ENCODE measurements at places on chromosomes 3 and 15.

GRCh38 chr15:66614951-66615760 is 49.4 kb upstream of the LCTL start:
- no peak for DNase-seq

GRCh38 chr3:145681181-145681580 is 479.8 kb downstream of the PLOD2 start:
- DNase-seq: no peak

DNA sequence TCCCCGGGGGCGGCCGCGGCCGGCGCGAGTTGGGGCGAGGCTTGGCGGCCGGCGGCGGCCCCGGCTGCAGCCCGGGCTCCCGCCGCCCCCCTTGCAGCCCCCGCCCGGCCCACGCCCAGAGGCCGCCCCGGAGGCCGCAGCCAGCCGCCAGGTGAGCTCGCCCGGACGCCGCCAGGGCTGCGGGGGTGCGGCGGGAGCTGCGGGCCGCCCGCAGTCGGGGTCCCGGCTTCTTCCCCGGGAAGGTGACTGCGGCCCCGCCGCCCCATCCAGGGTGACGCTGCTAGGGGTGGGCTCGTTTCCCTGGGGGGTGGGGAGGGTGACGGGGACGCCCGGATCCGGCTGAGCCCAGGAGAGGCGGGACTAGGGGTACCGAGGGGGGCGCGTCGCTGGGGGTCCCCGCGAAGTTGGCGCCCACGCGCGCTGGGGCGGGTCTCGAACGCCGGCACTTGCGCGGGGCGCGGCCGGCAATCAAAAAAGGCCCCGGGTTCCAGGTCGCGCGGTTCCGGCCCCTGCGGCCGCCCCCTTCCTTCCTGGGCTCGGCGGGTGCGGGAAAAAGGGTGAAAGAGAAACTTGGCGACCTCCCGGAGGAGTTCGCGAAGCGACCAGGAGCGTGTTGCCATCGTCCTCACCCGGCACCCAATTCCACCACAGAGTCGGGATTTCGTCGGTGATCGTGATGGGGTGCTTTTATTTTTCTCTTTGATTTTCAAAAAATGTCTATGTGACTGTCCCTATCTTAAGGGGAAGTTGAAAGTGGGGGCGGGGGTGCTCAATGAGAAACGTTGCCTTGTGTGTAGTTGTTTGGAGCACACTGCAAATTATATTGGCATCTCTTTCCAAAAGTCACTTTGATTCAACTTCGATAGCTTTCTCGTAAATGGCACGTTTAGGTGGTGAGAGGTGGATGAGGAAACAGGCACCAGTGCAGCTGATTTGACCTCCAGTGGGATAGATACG is 619 bp downstream of the ATXN7 start:
- DNase-seq: peak; percentile 45

DNA sequence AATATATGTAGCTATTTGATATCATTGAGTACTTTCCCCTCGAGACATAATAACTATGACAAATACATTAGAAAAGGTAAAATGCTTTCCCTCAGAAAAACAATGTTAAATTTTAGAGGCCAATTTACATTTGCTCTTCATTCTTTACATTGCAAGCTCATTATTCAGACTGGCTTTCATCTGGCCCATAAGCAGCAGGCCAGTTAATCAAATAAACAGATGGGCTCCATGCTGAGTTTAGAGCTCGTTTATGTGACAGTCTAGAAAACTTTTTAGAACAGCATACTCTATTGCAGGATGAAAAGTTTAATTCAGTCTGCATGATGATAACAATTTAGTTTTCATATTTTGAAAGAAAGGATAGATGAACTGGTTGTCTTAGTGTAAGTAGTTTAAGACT is 150.6 kb downstream of the DUT start:
- no peak for DNase-seq

DNA sequence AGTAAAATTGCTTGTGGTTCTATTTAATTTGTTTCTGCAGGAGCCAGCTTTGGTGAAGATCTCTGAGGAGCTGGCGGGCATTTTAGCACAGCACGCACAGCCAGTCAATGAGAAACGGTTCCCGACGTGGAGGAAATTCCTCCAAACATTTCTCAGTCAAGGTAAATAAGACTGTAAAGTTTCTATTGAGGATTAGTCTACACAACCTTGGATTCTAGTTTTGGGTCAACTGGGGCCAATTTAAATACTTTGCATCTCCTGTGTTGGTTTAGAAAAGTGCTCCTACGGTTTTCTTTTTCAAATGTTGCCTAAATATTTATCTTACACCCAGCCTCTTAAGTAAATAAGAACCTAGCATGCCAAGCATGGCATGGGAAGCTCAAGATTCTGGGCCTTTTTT is 104.0 kb upstream of the C15orf61 start:
- no peak for DNase-seq

DNA sequence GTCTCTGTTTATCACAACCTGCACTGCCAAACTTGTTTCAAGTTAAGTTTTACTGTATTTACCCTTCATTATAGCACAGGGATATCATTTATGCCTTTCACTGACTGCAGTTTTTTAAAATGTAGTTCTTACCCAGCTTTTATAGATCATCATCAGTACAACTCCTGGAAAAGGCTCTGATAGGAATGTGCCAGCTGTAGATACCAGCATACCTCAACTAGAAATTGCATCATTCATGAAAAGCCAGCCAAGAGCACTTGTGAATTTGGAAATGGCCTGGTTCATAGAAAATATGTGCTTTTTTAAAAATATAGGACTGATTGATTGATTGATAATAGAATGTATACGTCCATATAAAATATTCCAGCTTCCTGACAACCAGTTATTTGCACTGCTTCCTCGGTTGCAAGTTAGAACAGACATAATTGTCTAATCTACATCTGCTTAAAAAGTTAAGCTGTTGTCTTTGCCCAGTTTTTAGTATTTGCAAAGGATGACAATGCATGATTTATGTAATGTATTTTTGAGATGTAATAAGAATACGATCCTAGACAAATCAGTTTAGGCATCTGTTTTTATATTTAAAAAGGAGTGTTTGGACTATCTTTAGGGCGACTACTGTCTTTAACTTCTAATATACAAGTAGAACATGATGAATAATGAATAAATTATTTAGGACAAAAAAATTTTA is 58.5 kb downstream of the DCUN1D1 start:
- DNase-seq: peak; percentile 76

DNA sequence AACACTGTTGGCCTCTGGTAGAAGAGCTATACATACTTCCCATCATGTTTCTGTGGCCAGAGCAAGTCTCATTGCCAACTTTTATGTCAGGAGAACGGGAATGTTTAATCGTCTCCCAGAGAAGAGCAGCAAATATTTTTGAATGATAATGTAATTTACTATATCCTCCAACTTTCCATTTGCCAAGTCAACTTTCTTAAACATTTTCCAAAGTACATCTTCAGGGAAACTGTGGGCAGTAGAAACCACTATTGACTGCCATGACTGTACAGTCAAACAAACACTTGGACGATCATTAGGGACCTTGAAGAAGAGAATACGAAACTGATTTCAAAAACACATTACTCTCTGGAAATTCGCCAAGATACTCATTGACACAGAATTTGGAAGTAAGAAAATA is 201.5 kb downstream of the GABRB3 start:
- DNase-seq: no peak

GRCh38 chr15:61996056-61996635 is 64.1 kb downstream of the VPS13C start:
- no peak for DNase-seq

DNA sequence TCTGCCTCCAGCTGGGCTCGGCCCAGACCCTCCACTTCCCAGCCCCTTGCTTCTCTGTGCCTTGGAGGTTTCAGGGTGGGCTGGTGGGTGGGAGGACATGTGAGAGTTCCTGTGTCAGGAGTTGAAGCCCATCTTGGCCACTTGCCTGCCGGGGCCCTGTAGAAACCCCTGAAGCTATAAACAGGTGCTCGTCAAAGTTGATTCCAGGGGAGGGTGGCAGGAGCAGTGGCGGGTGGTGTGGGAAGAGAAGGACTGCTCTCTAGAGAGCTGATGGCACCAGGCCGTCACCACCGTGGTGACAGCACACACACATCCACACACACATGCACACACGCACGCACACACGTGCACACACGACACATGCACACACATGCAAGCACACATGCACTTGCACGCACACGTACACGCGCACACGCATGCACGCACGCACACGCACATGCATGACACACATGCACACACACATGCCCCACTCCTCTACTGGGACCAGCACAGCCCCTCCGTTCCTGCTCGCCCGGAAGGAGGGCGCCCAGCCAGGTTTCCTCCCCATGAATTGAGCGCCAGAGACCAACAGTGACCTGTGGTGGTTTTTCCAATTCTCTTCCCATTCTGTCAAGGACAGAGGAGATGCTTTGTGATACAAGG is 56.3 kb upstream of the CGNL1 start:
- no peak for DNase-seq

DNA sequence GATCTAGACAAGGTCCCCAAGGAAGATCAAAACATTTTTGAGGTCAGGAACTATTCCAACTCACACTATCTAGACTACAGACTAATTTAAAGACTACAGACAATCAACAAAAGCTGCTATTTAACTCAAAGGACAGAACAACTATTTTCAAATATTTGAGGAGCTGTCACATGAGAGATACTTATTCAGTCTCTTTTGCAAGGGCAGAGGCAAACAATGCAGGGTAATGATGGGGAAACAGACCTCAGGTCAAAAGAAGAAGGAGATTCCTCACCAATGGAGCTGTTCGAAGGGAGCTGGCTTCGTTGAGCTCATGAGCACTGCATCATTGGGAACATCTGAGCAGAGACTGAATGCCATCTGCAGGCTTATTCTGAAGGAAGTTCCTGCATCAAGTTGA is 231.9 kb downstream of the DTWD1 start:
- no peak for DNase-seq

DNA sequence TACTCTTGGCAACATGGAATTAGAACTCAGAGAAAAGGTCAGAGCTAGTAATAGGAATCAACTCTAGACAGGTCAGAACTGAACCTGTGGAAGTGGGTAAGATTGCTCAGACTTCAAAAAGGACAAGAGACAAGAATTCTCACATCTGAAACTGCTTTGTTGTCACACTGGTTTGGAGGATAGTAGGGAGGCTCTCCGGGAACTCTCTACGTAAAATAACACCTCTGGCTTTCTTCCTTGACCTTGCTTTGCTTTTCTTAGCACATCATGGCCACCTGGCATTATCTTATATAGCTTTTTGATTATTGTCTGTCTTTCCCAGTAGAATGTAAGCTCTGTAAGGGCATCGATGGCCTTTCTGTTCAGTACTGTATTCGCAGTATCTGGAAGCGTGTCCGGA is 13.2 kb upstream of the NFKBIZ start:
- DNase-seq: no peak

- DNase-seq: no peak
Observed at GRCh38 chr3:64368257-64369020, 143.2 kb upstream of the PRICKLE2 start.

GRCh38 chr3:192434186-192434585 is 293.2 kb downstream of the FGF12 start:
- DNase-seq: no peak

DNA sequence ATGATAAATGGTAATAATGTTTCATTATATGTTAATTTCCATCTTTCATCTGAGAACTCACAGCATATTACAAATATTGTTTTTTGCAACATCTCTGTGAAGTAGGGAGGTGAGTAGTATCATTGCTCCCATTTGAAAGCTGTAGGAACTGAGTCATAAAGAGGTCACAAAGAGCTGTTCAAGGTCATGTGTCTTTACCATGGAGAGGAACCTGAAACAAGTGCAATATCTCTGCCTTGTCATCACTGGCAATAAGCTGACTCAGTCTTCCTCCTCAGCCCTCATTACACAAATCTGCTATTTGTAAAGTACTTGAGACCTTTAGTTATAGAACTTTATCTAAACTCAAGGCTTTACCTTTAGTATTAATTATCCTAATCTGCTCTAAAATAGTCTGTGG is 4.4 kb upstream of the ATP13A4 start:
- DNase-seq: no peak

DNA sequence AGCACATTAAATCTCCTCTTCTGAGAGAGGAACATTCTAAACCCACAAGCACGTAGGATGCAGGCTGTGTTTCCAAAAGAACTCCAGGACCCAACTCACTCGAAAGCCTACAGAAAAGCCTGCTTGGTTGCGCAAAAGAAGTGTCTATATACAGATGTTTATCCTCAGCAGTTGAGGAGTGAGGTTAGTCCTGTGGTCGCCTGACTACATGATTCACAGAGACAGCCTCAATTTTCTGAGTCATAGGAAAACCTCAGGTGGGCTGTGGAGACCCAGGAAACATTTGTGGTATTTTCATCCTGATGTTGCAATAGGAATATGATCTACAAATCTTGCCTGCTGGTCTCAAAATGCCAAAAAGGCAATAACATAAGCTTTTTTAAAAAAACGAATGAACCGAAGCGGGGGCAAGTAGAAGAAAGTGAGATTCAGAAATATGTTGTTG is 183.8 kb upstream of the THRB start:
- no peak for DNase-seq

GRCh38 chr3:139937674-139938279 is 2.8 kb downstream of the CLSTN2 start:
- no peak for DNase-seq
